ENCODE measurements at places on chromosomes 16 and 17.

GRCh38 chr17:9192010-9192409, 170.7 kb downstream of the NTN1 start:
- DNase-seq: no peak

DNA sequence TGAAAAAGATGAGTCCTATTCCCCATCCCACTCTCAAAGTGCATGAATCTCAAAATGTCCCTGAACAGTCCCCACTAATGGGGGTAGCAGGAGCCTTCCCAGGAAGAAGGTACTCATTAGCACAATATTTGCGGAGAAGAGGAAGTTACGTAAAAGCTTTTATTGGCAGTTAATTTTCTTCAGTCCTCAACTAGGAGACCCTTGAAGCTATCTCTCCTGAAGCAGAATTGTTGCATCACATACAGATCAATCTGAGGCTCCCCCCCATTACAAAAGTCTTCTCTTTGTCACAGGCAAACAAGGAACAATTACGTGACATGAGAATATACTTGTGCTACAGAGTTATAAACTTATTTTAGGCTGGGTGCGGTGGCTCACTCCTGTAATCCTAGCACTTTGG, 14.2 kb downstream of the SLFN12L start:
- no peak for DNase-seq

DNA sequence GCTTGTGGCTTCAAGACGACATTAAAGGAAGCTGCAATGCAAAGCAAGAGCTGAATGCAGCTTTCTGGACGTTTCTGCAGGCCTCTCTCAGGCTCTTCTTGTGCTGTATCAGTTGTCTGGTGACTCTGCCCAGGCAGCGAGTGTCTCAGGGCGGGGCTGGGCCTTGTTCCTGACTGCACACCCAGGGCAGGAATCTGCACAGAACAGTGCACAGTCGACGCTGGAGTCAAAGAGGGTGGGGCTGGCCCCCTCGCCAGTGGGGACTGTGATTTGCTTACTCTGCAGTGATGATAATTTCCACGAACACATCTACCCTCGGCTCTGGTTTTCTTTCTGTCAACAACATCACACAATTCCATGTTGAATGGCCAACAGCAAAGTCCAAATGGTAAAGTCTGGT, 60.7 kb downstream of the IRF8 start:
- DNase-seq: no peak

DNA sequence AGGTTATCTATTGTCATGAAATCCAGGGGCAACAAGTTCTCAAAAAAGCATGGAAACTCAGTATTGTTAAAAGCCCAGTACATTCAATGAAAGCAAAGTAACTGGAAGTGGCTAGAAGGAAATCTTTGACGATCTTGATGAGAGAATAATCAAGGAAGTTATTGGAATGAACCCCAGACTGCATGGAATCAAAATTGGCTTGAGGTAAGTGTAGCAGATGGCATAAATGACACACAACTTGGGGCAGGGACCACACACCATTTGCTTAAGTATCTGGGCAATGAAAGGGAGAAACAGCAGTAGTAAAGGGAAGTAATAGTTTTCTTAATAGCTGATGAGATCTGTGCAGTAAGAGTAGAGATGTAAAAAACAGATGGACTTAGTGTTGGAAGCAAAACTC, 238.0 kb downstream of the HS3ST3A1 start:
- DNase-seq: no peak

DNA sequence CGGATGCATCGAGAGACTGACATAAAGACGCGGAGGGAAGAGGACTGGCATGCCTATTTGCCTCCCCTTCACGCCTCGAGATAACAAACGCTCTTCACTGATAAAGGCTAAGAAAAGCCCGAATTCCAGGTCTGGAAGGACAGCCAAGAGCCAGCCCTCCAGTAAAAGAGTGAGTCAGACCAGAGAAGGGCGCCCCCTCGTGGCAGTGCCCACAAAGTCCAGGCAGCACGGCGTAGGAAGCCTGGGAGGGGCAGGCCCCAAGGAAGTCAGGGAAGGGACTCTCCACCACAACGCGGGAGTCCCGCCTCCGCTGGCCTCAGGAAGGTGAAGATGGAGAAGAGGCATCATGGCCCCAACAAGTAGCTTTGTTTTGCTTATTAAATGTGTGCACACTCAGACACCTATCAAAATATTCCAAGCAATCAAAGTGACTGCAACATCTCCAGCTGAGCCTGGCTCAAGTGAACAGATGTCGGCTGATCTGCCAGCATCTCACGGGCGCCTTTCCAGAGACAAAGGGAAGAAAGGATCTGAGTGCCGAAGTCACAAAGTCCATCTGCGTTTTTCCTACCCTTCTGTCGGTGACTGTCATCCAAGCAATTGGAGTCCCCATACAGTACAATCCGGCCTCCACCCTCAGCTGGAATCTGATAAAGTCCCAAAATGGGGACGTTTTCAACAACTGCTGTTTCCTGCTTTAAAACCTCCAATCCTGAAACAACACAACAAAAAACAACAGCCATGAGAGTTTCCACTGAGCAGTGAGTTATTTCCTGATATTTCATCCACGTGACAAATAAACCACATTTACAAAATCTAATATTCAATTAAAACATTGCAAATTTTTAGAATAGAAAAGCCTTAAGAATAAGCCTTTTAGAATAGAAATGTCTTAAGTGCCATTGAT, 20.4 kb upstream of the SLC38A8 start:
- DNase-seq: peak; percentile 51

GRCh38 chr17:42273474-42274252, 2.5 kb downstream of the STAT5B start:
- DNase-seq: no peak

DNA sequence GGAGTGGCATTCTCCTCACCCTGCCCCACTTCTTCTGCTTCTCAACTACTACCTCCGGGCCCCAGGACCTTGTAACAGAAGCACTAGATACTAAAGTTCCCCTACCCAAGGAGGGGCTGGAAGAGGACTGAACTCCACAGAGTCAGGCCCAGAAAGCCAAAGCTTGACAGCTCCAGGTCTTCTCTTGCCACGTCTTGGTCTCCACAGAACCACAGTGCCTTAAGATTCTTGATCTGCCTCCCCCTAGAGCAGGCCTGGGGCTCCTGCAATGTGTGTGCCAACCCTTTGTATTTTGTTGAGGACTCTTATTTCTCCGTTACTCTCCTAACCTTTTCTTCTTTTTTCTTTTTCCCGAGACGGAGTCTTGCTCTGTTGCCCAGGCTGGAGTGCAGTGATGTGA, 4.0 kb downstream of the SLC16A13 start:
- DNase-seq: no peak

DNA sequence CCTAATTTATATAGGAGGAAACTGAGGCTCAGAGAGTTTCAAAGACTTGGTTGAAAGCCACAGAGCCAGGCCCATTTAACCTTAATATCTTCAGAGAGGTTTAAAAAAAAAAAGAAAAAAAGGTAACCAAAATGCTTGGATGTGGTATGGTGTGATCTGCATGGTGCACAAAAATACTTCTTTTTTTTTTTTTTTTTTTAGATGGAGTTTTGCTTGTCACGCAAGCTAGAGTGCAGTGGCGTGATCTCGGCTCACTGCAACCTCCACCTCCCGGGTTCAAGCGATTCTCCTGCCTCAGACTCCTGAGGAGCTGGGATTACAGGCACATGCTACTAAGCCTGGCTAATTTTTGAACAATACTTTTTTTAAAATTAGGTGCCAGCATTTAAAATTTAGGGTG, 101.8 kb downstream of the XYLT1 start:
- DNase-seq: no peak

- DNase-seq: no peak
These were observed 26.0 kb downstream of the COPZ2 start for GRCh38 chr17:48011405-48012150.

GRCh38 chr16:51407921-51408320, 256.9 kb upstream of the SALL1 start:
- DNase-seq: no peak

DNA sequence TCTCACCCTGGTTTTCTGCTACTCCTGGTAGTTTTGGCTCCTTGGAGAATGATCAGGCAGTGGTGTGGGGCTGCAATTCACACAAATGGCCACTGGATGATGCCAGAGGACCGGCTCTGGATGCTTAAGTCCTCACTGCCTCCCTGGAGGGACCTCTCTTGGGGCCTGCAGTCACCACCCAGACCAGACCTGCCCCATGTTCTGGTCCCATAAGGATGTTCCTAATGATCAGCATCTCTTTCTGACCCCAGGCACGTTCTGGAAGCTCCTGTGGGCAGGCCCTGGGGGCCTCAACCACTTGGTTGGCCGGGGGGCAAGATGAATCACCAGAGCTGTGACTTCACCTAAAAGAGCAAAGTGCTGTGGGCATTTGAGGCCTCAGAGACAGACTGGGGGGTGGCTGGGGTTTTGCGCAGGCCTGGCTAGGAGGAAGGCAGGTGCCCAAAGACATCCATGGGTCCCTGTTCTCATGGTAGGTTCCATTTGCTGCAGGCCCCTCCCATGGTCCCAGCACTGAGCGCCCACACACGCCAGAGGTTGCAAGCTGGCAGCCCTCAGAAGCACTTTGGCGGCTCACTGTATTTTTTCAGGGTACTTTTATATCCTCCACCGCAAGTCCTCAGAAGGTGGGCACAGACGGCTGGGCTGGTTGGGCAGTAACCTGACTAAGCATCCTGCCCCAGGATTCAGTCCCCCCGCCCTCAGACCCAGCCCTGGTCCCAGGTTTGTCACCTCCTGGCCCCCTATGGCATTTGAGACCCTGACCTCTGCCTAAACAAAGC, 53.2 kb downstream of the NT5M start:
- peak; percentile 76 for DNase-seq

GRCh38 chr17:37188157-37188556, 187.6 kb upstream of the C17orf78 start:
- peak; percentile 69 for DNase-seq

DNA sequence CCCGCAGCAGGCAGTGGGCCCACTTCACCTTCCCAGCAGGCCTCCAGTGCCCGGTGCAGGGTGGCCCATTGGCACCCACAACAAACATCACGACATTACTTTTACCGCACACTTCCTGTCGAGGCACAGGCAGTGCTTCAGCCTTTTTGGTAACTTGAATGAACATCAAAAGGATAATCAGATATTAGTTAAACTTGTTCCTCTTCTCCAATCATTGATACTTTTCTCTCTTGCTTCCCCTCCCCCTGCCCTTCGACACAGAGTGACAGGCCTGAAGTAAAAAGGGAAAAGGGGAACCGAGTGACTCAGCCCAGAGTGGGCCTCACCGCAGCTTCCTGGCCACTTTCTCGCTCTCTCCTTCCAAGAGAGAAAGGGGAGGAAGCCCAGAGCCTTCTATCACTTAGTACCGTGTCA, 507.0 kb downstream of the MAF start:
- DNase-seq: no peak

DNA sequence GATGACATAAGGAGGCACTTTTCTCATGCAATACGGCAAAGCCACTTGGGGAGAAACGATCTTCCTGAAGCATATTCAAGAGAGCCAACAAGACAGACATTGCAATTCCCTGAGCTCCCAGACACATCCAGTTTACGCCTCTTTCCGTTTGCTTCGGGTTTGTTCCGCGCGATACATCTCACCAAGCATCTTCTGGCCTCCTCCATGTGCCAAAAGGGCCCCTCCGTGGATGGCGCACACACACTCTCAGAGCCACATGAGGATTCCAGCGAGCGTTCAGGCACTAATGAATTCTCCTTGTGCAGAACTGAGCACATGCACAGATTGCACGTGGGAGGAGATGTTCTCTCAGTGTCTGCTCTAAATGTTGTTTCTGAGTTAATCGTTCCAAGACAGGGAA, 146.7 kb upstream of the SHISA6 start:
- no peak for DNase-seq

DNA sequence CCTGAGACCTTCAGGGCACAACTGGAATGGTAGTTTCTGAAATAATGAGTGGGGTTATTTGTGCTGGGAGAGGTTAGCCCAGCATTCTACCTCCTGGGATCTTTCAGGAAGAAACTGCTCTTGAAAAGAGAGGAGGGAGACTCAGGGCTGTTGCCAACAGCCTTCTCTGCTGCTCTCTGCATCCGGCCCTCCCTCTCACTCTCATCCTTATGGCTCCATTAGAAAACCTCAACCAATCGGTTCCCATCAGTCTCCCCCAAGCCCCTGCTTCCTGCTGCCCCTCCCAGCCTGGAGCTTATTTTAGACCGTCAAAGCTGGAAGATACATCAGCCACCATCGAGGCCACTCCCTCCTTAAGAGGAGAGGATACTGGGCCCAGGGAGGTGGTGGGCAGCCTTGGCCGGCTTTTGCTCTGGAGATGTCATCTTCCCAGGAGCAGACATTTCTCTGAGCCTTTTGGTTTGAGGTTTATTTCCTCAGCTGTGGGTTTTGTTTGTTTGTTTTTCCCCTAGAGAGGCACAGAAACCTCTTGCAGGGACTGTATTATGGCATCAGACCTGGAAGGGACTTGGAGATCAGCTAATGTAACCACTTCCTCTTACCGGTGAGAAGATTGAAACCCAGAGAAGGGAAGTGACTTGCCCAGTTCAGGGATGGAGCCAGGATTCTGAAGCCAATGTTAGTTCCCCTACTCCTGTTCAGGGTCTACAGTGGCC, 2.7 kb downstream of the MPRIP start:
- no peak for DNase-seq

DNA sequence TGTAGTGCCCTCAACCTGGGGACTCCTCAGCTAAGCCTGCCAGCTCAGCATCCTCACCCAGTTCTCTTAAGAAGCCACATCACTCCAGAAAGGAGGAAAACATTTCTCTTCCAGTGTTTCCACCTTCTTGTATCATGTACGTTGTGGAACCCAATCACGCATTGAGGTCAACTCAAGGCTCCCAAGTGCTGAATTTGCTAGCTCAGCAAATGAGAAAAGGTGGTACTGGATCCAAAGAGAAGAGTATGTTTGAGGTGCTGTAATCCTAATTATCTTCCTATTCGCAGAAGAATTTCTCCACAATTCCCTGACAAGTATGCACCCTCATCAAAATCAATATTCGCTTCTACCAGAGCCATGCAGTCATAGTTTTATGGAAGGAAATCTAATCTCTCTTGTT, 335.0 kb upstream of the C16orf82 start:
- no peak for DNase-seq

GRCh38 chr17:43014020-43014648, 7.5 kb downstream of the IFI35 start:
- no peak for DNase-seq

- DNase-seq: no peak
These were observed 30.2 kb downstream of the ENDOV start for GRCh38 chr17:80445007-80445725.

- DNase-seq: no peak
These were observed 111.3 kb downstream of the TRIM37 start for GRCh38 chr17:58995247-58995940.

DNA sequence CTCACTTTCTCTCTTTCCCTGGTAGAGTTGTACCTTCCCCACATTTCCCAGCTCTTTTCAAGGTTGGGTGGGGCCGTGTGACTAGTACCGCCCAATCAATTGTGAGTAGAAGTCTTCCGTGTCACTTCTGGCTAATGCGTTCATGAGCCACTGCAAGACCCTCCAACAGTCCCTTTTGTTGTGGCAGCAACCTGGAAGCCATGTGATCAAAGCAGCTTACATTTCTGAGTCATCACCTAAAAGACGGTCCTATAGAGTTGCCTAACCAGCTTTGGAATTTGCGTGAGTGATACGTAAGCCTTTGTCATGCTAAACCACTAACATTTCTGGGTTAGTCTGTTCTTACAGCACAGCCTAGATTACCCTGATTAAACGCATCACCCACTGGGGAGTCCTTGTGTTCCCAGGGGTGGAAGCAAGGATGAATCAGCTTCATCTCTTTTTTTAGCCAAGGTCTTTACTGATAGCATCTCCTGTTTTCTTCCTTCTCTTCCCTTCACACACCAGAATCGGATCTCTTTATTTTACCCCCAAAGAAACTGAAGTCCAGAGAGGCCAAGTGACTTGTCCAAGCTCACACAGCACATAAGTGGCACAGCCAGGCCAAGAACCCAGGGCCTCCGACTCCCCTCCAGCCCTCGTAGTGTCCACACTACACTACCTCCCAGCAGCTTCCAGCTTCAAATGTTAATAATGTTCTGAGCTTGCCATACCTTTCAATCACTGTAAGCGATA, 366.3 kb upstream of the XYLT1 start:
- DNase-seq: no peak

Data from prostate gland (tissue), 2 donors.